ENCODE measurements at places on chromosomes 7 and 10. TPM values are rescaled to one million over a fixed set of nuclear protein-coding genes. Genes with fewer than 3 reads are reported as not detected.

The SEC31B gene
- 5.3 TPM for total RNA-seq

The PPP1R17 gene
- not detected for total RNA-seq

The ATRNL1 gene
- 1.4 TPM for total RNA-seq

The SLC39A12 gene
- not detected for total RNA-seq

The CFAP70 gene
- 1.2 TPM for total RNA-seq

The SDK1 gene
- under 0.01 TPM for total RNA-seq

The INHBA gene
- total RNA-seq = 97.8 TPM

The ASIC3 gene
- 0.29 TPM for total RNA-seq

The TAC1 gene
- total RNA-seq = not detected

The CALHM2 gene
- 54.6 TPM for total RNA-seq

The TBC1D12 gene
- 43.1 TPM for total RNA-seq

The AGMO gene
- total RNA-seq = 1.2 TPM

The CTAGE8 gene
- 2.4 TPM for total RNA-seq

The SKIDA1 gene
- total RNA-seq = 0.29 TPM

The SSC4D gene
- 0.88 TPM for total RNA-seq

The TMEM213 gene
- total RNA-seq = not detected

The SEMA3D gene
- 0.72 TPM for total RNA-seq

The RHBDD2 gene
- total RNA-seq = 27.5 TPM

The MMD2 gene
- not detected for total RNA-seq

The ENTPD1 gene
- total RNA-seq = 10.6 TPM

The TRPV6 gene
- not detected for total RNA-seq

The ZNF853 gene
- under 0.01 TPM for total RNA-seq

The HOXA3 gene
- 4.0 TPM for total RNA-seq

The SEC61G gene
- total RNA-seq = 203 TPM

The LRMDA gene
- 17.1 TPM for total RNA-seq

The GLUD1 gene
- total RNA-seq = 221 TPM

The LRIT1 gene
- total RNA-seq = not detected

The PCDH15 gene
- not detected for total RNA-seq

The DLG5 gene
- 51.6 TPM for total RNA-seq

The UTF1 gene
- total RNA-seq = not detected

The CCDC172 gene
- not detected for total RNA-seq

The CHAT gene
- not detected for total RNA-seq

The H2BK1 gene
- not detected for total RNA-seq

The CRTAC1 gene
- total RNA-seq = not detected

The SLC13A1 gene
- not detected for total RNA-seq

The PRR15 gene
- 1.1 TPM for total RNA-seq

The GRB10 gene
- 69.5 TPM for total RNA-seq

The PNLIP gene
- not detected for total RNA-seq

The ADARB2 gene
- not detected for total RNA-seq
